ENCODE measurements at places on chromosomes 7 and 10. TPM values are rescaled to one million over a fixed set of nuclear protein-coding genes. Genes with fewer than 3 reads are reported as not detected.

The PPP1R9A gene
- total RNA-seq, result 30.6 TPM

The ATOH7 gene
- not detected for total RNA-seq

The WDR86 gene
- 1.3 TPM for total RNA-seq

The TMEM213 gene
- total RNA-seq, result 9.6 TPM

The PIP gene
- not detected for total RNA-seq

The CLIP2 gene
- 24.3 TPM for total RNA-seq

The RPEL1 gene
- total RNA-seq, result not detected

The IKZF1 gene
- total RNA-seq, result 41.4 TPM

The TMUB1 gene
- 36.3 TPM for total RNA-seq

The SLC18A2 gene
- 5.2 TPM for total RNA-seq

The PRRT4 gene
- 0.26 TPM for total RNA-seq

The ENTPD1 gene
- total RNA-seq, result 64.6 TPM

The LRGUK gene
- total RNA-seq, result 0.49 TPM

The TMEM270 gene
- not detected for total RNA-seq

The CEP41 gene
- total RNA-seq, result 11.3 TPM

The SPDYE1 gene
- not detected for total RNA-seq

The LIPM gene
- not detected for total RNA-seq

The C7orf33 gene
- total RNA-seq, result not detected

GRCh38 chr7:124712017-124712416 is 53.6 kb downstream of the GPR37 start:
- no peak for DNase-seq

GRCh38 chr7:114622221-114622620 is 207.6 kb downstream of the FOXP2 start:
- DNase-seq, result no peak

DNA sequence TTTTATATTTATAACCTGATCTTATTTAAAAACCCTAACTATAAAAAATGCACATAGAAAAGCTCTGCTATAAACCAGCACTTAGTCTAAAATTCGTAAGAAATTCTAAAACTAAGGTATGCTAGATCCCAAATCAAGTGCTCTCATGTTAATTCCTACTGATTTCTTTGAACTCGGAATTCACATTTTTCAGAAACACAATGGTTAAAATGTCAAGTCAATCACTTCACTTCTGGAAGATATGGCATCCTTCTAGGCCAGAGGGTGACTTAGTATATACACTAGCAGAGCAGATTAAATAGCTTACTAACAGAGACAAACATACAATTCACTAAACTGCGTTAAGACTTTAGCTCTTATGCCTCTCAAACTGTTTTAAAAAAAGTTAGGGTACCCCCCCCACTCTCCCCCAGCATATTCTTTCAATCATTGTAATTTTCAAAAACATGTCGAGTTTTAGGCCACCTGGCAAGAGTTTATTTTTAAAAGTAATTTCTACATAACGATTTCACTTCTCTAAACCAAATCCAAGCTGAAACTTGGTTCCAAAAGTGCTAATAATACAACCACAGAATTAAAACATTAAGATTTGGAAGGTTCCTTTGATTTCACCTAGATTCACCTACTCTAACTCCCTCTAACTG is 129.4 kb downstream of the NRBF2 start:
- no peak for DNase-seq

GRCh38 chr7:131265227-131265626 is 62.4 kb upstream of the MKLN1 start:
- no peak for DNase-seq

GRCh38 chr10:71447676-71448075 is 51.0 kb downstream of the CDH23 start:
- no peak for DNase-seq

DNA sequence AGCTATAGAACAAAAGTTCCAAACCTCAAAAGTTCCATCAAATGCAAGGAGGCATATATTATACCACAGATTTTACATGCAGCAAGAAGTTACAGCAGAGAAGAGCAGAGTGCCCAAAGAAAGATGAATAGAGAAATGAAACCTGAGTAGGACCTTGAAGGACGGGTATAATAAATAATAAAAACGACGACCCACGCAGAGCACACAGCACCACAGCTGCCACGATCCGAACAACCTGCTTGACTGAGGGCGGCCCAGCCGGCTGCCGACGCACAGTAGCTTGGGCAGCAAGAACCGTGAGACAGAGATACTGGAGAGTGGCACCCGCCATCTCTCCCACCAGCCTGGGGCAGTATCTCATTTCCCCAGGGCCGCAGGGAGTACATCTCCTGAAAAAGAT is 79.0 kb downstream of the HIPK2 start:
- no peak for DNase-seq

DNA sequence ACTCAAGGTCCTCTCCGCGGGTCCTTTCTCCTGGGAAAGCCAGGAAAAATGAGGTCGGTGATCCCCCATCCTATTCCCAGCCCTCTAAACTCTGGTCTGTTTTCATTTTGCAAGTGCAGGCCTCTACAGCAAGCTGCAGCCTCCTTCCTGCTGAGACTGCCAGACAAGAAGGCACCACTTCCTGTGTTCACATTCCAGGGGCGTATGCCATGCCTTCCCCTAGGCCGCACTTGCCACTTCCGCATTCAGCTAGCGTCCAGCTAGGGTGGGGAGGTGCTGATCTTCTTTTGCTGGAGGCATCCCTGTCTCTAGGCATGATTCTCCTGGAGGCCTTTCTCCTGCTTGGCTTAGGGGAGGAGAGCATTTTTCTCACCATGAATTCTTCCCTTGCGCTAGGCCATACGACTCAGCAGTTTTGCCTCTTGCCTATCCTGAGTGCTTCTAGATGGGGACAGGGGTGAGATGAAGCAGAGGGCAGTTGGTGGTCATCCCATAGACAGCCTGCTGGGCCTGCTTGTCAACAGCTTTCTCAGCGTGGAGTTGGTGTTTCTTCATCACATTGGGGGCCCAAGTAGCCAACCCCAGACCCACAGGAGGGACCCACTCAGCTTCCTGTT is 328.9 kb downstream of the RPS24 start:
- DNase-seq, result no peak

- DNase-seq, result no peak
These were observed 86.5 kb downstream of the DKK1 start for GRCh38 chr10:52400562-52400961.

DNA sequence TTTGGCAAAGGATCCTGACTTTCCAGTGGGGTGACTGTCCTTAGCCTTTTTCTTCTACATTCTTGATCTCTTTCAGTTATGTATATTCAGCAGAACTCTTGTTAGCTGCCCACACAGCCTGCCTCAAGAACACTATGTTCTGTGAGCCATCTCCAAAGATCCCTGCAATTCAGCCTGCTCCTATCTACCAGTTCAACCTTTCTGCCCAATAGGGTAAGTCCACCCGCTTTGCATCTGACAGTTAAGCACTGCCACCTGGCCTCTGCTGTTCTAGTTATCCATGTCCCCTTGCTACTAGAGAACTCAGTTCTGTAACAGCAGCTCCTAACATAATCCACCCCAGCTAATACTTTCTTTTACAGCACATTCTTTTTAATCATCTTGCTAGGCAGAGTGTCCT is 13.5 kb downstream of the OR9A2 start:
- no peak for DNase-seq

DNA sequence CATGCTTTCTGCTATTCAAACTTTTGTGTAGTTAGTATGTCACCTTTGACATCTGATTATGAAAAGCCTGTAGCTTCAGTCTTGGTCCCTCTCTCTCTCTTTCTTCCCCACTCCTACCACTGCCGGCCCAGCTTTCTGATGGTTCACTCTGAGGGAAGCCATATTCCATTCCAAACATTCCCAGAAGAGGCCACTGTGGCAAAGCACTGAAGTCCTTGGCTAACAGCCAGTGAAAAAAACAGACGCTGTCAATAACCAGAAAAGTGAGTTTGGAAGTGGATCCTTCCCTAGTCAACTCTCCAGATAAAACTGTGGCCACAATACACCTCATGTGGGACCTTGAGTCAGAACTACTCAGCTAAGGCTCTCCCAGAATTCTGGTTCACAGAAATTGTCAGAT is 950.7 kb upstream of the PHF14 start:
- no peak for DNase-seq

DNA sequence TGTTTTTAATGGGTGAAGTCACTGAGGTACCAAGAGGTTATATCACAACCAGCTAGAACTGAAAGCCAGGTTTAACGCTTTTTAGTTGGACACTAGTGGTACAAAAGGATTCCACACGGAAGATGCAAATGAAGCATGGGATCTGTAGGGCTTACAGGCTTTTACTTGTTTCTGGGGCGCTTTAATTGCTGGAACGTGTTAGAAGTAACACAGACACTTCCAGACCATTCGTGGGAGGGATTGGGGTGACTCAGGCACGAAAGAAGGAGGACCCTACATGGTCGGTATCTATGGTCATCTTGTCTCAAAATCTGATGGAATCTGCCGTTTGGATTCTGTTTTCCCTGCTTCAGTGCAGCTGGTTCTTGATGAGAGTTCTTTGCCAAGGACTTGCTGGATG is 1.0 kb downstream of the YKT6 start:
- no peak for DNase-seq

GRCh38 chr7:91194841-91195240 is 69.4 kb upstream of the FZD1 start:
- DNase-seq, result no peak

- DNase-seq, result no peak
These were observed 115.6 kb downstream of the FANK1 start for GRCh38 chr10:126011995-126012394.

- no peak for DNase-seq
These were observed 40.9 kb downstream of the XPNPEP1 start for GRCh38 chr10:109882251-109883057.

GRCh38 chr10:33721509-33721908 is 387.0 kb upstream of the NRP1 start:
- no peak for DNase-seq

DNA sequence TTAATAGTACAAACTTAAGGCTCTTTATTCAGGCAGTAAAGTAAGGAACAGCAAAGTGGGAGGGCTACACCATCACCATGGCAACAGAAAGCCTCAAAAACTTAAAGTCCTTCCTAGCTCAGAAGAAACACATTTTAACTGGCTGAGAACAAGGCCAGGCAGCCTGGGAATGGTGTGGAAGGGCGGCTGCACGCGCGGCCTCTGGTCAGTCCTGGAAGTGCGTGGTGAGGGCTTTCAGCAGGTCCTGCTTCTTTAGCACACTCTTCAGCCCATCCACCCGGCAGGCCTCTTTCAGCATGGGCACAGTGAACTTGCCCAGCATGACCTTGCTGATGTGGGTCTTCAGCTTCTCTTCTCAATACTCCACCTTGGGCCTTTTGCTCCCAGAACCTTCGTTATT is 133.0 kb downstream of the CYP26A1 start:
- DNase-seq, result no peak

GRCh38 chr7:157392256-157393037 is 55.6 kb downstream of the DNAJB6 start:
- no peak for DNase-seq

DNA sequence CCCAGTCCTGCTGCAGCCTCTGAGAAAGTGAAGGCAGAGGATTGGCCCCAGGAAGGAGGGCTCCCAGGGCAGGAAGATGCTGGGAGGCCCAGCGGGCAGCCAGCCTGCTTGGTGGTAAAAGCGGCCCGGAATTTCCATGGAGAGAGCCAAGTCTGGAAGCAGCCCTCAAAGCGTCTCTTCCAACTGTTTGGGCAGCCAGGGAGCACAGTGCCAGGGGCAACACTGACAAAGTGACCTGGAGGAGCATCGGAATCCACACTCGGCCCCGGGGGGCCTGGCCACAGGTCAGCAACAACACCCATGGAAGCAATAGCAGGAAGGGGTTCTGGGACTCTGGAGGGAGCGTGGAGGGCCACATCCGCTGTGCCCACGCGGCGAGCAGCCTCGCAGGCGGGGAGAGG is 63.2 kb upstream of the FGFR2 start:
- DNase-seq, result peak; percentile 34

DNA sequence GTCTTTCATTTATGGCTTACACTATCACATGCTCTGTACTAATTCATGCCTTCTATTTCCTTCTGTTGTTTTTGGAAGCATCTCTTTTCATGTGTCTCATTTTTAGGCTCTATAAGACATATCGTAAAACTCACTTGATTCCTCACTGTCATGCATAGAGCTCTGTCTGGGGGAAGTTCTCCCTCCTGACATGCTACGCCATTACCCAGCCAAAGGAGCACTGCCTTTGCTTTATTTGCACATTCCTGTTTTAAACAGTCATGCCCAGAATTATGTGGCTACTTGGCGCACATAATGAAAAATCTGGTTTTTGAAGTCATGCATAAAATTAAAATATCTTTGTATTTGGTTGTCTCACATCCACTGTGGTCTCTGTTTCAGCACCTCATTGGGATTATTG is 17.6 kb upstream of the AKR1C3 start:
- DNase-seq, result no peak

DNA sequence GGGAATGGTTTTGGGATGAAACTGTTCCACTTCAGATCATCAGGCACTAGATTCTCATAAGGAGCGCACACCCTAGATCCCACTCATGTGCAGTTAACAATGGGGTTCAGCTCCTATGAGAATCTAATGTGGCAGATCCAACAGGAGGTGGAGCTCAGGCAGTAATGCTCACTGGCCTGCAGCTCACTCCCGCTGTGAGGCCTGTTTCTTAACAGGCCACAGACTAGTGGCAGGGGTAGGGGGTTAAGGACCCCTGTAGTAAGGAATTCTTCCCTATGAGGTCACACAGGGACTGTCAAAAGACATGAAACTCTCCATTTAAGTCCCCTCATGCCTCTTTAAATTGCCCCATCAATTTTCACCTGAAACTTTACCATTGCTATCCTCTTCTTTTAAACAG is 8.0 kb downstream of the HGF start:
- DNase-seq, result no peak

- no peak for DNase-seq
These were observed 105.5 kb downstream of the WNT2 start for GRCh38 chr7:117217106-117218035.

DNA sequence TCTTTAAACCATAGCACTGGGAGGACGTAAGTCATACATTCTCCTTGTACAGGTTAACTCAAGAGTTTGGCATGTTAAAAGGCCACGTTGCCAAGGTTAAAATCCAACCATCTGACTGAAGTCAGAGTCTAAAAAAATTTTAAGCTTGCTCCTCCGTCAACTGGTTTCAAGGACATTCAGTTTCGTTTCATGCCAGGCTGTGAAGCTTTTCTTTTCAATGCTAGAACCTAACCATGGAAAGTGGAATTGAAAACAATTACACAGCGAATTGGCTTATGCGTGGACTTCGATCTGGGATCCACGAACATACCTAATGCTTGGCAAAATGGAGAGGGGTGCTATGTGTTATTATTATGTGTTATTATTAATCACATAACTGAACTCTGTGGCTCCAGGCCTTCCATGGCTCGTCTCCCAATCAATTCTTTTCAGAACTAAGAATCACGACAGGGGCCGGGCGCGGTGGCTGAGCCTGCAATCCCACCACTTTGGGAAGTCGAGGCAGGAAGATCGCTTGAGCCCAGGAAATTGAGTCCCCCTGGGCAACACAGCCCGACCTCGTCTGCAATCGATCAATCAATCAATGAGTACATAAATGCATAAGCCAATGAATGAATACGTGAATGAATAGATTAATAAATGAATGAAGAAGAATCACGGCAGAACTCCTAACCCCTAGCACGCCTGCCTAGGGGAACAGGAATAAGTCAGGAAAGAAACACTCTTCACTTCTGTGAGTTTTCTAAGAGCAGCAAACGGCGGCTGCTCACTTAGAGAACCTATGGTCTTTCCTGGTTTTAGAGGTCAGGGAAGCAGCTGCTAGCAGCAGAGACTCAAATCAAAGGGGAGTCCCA is 733 bp upstream of the ARL5B start:
- no peak for DNase-seq
